CD4-positive, alpha-beta T cell treated with Interleukin-1 beta for 1 hour (primary cell): ENCODE measurements at places on chromosomes 4 and X.
A peak's percentile ranks its signal among the peaks of the same experiment; 100 is the strongest.

- DNase-seq = no peak
Observed at GRCh38 chrX:73562458-73562857, 539 bp upstream of the CHIC1 start.

GRCh38 chr4:156378033-156378665 is 424.5 kb upstream of the CTSO start:
- DNase-seq = no peak

DNA sequence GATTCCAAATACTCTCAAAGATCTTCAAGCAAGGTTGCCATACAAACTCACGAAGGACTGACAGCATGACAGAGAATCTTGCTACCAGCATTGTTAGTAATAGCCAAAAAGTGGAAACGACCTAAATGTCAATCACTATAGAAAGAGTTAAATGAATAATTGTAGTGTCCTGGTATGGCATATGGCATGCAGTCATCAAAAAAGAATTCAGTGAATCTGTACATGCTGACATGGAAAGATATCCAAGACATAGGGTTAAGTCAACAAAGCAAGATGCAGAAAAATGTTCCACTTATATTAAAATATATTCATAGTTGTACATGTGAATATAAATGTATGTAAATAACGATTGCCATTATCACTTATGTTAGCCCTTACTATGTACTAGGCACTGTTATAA is 37.6 kb downstream of the SRPX2 start:
- DNase-seq = no peak

- no peak for DNase-seq
Observed at GRCh38 chr4:81136161-81136905, 78.7 kb downstream of the PRKG2 start.

- peak; percentile 35 for DNase-seq
Observed at GRCh38 chr4:40515398-40516293, 114.0 kb downstream of the RBM47 start.
